ENCODE measurements at places on chromosomes 6 and 20. TPM values are rescaled to one million over a fixed set of nuclear protein-coding genes. Genes with fewer than 3 reads are reported as not detected.

TXLNB gene
- 0.09 TPM for total RNA-seq

PRSS16 gene
- 32.9 TPM for total RNA-seq

SLPI gene
- 47.4 TPM for total RNA-seq

LCA5 gene
- 0.40 TPM for total RNA-seq

WFDC5 gene
- total RNA-seq: not detected

CAPN11 gene
- total RNA-seq: 0.70 TPM

ZNF831 gene
- 0.61 TPM for total RNA-seq

TENT5A gene
- total RNA-seq: 29.3 TPM

MOG gene
- total RNA-seq: not detected

FILIP1 gene
- total RNA-seq: 6.5 TPM

RFX6 gene
- total RNA-seq: 1.3 TPM

KCNK15 gene
- 0.40 TPM for total RNA-seq

RIPPLY2 gene
- not detected for total RNA-seq

BPIFA1 gene
- not detected for total RNA-seq

- DNase-seq: no peak
These were observed 399.6 kb upstream of the SOX4 start for GRCh38 chr6:21193790-21194475.

- DNase-seq: peak; percentile 80
These were observed 1.3 kb downstream of the VEGFA start for GRCh38 chr6:43771210-43771857.

- DNase-seq: no peak
These were observed 133.1 kb upstream of the PRDM1 start for GRCh38 chr6:105952772-105953690.

GRCh38 chr6:5453546-5453945 is 192.2 kb downstream of the FARS2 start:
- DNase-seq: no peak

GRCh38 chr6:30913721-30914075 is 340 bp upstream of the VARS2 start:
- no peak for DNase-seq

DNA sequence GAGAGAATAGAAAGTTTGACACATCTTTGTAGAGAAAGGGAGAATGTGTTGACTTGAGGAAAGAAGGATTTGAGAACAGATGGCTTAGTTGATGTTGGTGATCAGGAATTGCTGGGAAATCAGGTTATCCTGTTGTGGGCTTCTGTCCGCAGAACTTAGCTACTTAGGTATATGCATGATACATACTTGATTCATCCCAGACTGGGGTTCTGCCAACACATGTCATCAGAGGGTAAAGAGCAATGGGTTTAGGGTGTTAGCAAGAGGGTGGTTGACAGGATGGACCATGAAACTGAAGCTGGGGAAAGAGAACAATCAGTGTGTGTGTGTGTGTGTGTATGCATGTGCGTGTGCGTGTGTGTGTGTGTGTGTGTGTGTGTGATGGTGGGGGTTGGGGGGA is 50.6 kb upstream of the NELFCD start:
- DNase-seq: no peak

- DNase-seq: no peak
These were observed 1021.6 kb upstream of the MAP3K7 start for GRCh38 chr6:91608428-91608827.

GRCh38 chr6:72699159-72699558 is 77.3 kb downstream of the KCNQ5 start:
- no peak for DNase-seq

DNA sequence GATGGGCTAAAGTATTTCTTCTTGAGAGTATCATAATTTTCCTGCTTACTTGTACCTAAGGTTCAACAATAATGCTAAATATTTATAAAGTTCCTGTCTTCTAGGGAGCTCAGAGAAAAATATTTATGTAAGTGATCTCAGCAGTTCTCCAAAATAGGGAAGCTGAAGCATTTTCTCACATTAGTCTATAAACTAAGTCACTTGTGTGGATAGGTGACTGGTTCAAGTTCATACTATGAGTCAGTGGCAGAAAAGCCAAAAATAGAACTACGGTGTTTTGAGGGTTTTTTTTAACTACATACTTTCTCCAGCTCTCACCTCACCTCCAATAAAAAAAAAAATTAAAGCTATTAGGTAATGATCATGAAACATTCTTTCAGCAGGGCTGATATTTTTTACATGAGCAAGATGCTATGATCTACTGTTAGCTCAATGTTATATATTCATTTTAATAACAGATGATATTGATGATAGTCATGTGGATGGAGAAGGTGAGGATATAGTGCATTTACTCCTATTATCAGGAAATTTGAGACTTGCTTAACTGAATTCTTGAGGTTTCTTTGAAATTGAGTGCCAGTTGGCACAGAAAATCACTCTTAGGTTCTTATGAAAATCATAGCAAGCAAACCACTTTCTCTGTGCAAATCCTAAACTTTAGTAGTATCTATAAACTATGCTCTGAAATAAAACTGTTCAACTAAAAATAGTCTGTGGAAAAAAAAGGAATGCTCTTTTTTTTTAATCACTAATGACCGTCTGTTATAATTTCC is 4.1 kb upstream of the MOXD1 start:
- DNase-seq: no peak

DNA sequence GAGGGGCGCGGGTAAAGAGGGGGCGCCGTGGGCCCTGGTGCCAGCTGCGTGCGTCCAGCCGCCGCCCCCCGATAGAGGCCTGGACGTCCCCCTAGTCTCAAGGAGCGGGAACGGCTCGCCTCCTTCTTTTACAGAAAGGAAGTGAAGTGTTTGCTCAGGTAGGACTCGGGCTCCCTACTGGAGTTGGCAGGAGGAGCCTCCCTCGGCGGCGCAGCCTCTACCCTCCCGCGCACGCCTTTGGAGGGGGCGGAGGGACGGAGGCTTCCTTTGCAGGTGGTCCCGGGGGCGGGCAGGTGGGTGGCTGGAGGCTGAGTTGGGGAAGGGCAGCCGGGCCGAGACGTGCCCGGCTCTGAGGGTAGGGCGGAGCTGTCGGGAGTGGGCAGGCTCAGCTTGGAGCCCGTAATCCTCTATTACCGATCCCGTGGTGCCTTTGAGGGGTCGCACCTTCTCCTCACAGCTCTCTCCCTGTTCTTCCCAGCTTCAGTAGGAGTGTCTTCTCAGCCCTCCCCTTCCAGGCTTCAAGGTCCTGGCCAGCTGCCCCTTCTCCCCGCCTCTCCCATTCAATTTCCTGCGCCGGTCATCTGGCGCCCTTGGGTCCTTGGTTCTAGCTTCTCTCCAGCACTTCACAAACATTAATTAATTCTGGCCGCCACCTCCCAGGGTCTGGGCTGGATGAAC is 728 bp downstream of the ITPR3 start:
- peak; percentile 61 for DNase-seq

- DNase-seq: no peak
These were observed 227.2 kb downstream of the EPM2A start for GRCh38 chr6:145508107-145508506.

DNA sequence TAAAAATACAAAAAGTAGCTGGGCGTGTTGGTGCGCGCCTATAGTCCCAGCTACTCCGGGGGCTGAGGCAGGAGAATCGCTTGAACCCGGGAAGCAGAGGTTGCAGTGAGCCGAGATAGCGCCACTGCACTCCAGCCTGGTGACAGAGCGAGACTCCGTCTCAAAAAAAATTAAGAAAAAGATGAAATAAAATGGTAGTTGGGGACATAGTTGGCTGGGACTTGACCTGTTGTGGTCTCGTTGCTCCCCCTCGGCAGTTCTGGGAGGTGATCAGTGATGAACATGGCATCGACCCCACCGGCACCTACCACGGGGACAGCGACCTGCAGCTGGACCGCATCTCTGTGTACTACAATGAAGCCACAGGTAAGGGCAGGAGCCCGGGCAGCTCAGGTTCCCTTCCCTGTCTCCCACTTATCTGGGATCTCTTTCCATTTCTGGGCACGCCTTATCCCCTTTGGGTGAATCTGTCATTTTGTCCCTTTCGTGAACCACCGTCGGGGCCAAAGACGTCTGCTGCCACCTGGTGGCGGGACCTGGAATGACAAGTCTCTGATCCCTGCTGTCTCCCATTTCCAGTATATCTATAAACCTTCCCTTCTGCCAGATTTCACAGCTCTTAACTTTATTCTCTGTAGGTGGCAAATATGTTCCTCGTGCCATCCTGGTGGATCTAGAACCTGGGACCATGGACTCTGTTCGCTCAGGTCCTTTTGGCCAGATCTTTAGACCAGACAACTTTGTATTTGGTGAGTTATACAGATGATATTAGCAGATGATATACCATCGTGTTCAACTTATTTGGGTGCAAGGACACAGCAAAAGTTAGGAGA is 2.3 kb downstream of the TUBB start:
- peak; percentile 88 for DNase-seq

DNA sequence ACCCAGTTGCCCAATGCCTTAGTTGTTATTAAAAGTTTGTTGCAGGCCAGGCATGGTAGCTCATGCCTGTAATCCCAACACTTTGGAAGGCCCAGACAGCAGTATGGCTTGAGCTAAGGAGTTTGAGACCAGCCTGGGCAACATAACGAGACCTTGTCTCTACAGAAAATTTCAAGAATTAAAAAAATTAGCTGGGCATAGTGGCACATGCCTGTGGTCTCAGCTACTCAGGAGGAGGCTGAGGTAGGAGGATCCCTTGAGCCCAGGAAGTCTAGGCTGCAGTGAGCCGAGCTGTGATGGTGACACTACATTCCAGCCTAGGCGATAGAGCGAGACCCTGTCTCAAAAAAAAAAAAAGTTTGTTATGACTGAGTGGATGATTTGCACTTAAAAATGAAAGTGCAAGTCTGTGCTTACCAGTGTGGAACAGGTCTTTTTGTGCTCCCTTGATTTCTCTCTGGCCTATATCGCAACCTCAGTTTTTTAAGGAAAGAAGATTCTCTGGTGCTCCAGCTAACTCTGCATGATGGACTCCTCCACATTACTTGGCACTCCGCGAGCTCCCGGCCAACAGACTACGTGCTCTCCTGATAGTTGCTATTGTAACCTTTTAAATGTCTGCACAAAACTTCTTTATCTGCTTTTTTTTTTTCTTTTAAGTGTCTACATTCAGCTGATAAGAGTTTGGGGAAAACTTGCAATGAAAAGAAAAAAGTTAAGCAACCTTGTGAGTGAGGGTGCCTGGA is 22.1 kb downstream of the ZKSCAN3 start:
- DNase-seq: no peak

GRCh38 chr6:25882051-25882496 is 8.0 kb upstream of the SLC17A3 start:
- DNase-seq: no peak

DNA sequence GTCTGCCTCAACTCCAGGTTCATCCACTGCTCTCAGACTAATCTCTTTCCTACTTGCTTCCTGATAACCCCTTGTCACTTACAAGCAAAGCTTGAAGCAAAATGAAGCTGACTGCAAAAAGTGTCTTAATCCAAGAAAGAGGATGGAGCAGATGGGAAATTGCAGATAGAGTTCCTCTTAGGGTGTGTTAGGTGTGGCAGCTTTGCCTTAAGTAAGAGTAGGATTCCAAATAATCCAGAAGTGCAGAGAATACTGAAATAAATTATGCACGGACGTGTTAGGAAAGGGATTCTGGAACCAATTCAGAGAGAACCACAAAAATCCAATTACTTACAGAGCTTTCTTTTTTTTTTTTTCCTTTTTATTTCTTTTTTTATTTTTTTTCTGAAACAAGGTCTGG is 6.1 kb upstream of the RPL7L1 start:
- DNase-seq: no peak

DNA sequence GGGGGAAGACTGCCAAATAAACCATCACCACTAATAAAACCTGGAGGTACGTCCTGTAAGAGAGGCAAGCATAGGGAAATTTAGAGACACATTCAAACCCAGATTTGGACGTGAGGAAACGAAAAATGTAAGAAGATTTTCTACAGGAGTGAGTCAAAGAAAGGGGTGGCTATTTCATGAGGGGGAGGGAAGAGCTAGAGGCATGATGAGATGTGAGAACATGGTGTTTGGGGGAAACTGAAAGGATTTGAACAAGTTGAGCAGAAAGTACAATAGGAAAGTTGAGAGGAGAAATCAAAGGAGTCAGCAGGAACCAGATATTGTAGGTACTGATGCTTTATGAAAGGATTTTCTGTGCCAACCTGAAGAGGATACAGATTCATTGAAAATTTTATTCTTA is 179.1 kb upstream of the HS3ST5 start:
- DNase-seq: no peak

DNA sequence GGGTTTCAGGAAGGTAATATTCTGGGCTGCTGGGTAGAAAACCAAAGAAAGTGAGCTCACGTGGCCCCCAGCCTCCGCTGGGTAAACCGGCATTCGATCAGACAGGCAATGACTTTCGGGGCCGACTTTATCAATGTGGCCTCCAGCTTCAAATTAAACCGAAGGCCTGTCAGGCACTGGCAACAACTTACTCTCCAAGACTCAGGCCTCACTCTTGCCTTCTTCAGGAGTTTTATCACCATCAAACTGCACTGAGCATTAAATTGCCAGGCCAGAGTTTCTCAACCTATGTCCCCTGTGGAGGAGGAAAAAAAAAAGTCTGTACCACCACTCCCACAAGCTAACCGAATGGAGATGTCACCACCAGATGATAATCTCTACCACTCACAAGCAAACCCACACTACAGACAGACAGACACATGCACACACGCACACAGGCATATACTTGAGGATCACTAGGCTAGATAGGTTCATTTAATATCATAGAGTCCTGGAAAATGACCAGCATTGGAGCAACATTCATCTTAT is 1.1 kb upstream of the MBOAT1 start:
- DNase-seq: no peak

GRCh38 chr20:20266552-20266951 is 101.4 kb upstream of the INSM1 start:
- DNase-seq: no peak

- DNase-seq: no peak
These were observed 73.4 kb upstream of the NOX3 start for GRCh38 chr6:155528982-155529453.

GRCh38 chr6:148044261-148044751 is 298.3 kb upstream of the SASH1 start:
- DNase-seq: no peak

GRCh38 chr20:37311710-37312355 is 22.4 kb downstream of the MANBAL start:
- DNase-seq: no peak

- no peak for DNase-seq
These were observed 12.8 kb downstream of the AARS2 start for GRCh38 chr6:44300292-44300823.
